ENCODE measurements at places on chromosomes 2 and 18. TPM values are rescaled to one million over a fixed set of nuclear protein-coding genes. Genes with fewer than 3 reads are reported as not detected.
A peak's percentile ranks its signal among the peaks of the same experiment; 100 is the strongest.

DNA sequence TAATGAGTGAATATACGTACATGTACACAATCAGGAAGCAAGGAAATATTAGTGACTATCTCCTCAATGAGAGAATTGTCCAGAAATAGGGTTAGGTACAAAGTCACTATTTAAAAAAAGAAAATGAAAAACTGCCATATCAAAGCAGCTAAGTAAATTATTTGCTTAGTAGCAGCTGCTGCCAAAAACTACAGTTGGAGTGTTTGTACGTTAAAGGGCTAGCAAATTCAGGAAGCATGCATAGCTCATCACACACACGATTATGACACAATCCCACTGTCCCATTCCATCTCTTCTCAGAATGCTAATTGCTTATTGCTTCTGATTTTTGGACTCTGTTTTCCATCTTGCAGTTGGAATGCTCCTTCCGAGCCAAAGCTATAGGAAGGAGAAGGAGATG, 2012.5 kb upstream of the LRRTM1 start:
- H3K36me3 ChIP-seq, result no peaks in the 10 kb centered on the region
- H3K4me3 ChIP-seq, result no peak overlapping the region
- H3K27ac ChIP-seq, result peak overlapping the region; percentile 38
- peak; percentile 50 for DNase-seq
- H3K27me3 ChIP-seq, result no peaks in the 10 kb centered on the region
- H3K4me1 ChIP-seq, result no peaks in the 10 kb centered on the region

GRCh38 chr18:5309888-5310470, 14.5 kb upstream of the ZBTB14 start:
- no peak for DNase-seq
- H3K27ac ChIP-seq, result no peak overlapping the region
- no peak overlapping the region for H3K4me3 ChIP-seq
- H3K27me3 ChIP-seq, result no peaks in the 10 kb centered on the region

DNA sequence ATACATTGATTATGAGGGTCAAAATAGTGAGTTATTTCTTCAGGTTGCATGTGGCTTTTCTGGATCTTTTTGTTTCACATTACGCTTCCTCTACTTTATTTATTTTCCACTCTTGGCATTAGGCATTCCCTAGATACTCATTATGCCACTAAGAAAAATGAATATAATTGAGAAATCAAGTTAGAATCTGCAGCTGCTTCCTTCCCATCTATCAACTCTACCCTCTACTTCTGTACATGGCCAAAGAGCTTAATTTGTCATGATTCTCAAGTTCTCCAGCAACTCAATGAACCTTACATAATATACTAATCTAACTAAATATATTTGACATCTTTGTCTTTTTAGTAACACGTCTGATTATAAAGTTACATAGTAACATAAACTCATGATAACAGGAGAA, 598.1 kb upstream of the LRRTM4 start:
- H3K4me1 ChIP-seq, result no peaks in the 10 kb centered on the region
- no peaks in the 10 kb centered on the region for H3K36me3 ChIP-seq
- H3K4me3 ChIP-seq, result no peak overlapping the region

DNA sequence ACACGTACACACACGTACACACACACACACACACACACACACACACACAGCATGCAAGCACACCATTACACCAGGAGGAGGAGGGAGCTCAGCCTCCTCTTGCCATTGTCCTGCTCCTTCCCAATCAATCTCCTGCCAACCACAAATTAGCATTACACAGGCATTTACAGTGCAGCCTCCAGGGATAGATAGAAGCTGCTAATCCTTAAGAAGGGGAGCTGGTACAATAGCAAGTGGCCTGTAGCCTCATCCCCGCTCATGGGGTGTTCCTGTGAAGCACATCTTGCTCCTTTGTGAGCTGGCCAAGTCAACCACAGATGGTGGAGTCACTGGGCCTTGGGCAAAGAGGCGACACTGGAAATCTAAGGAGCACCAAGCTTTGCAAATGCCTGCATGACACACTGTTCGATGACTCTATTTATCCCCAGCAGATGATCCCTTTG, 110.3 kb upstream of the PKDCC start:
- H3K4me3 ChIP-seq, result no peak overlapping the region
- no peak overlapping the region for H3K27ac ChIP-seq
- no peak for DNase-seq

DNA sequence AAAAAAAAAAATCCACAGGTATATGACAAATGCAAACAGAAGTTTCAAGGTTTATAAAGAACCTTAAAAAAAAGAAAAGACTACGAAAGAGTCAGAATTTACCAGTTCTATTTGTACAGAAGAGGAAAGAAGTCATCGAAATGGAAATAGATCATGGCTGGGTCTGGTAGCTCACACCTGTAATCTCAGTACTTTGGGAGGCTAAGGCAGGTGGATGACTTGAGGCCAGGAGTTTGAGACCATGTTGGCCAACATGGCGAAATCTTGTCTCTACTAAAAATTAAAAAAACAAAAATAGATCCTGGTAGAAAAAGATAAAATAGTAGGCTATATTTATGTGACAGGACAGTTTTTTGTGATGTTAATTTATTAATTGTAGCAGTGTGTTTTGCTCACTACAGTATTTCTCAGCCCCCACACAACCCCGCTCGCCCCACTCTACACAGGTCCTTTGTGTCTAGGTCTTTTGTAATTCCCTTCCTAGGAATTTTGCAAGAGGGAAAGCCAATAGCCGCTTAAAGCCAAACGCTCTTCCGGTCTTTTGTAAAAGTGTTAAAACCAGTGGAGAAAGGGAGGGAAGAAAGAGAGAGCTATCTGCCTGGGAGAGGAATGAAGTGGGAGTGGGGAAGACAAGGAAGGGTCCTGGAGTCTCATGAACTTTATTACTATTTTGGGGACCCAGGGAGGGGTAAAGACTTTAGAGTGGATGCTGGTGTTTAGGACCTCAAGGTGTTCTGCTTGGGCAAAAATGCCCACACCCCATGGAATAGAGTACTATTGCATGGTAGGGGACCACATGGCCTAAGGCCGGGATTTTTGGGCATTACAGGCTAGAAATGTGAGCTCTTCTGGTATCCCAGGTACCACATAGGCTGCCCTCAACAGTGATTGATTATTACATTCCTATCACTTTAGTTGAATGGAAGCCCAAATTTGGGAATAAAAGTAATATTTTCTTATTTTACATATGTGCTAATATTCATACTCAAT, 59.4 kb upstream of the XPO1 start:
- DNase-seq, result no peak
- no peaks in the 10 kb centered on the region for H3K36me3 ChIP-seq
- no peaks in the 10 kb centered on the region for H3K27me3 ChIP-seq
- no peak overlapping the region for H3K27ac ChIP-seq
- no peaks in the 10 kb centered on the region for H3K4me1 ChIP-seq

DNA sequence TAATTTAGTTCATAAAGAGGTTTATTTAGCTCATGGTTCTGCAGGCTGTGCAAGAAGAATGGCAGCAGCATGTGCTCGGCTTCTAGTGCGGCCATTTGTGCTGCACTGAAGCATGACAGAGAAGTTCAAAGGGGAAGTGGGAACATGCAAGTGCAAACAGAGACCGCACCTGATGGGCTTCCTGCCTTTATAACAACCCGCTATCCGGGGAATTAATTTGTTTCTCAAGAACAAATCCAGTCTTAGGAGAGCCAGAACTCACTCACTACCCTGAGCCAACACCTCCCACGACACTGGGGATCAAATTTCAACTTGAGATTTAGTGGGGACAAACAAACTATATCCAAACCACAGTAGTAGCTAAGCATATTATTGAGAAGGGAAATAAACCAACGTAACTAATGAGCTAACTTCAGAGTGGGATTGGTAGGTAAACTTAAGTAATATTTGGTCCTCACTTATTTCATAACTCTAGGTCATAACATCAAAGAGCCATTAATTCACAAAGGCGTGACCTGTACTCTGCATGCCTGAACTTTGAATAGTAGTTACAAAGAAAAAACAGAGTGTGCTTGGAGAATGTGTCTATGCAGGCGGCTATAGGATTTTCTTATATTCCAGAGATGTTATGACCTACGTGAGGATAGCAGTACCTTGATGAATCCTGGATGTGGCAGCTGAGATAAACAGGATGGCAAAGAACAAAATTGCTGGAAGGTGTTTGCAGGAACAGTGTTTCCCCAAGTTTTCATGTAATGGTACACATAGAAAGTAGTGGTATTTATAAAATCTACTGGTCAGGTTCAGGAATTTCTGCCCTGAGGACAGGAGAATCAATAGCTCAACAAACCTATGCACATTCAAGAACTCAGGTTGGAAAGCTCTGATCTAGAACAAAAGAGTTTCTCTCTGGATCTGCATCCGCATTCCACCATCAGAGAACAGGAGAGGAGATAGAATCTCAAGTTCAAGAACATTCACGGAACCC, 845.9 kb upstream of the ID2 start:
- no peak for DNase-seq
- H3K4me1 ChIP-seq, result no peaks in the 10 kb centered on the region
- H3K27ac ChIP-seq, result no peak overlapping the region
- no peaks in the 10 kb centered on the region for H3K27me3 ChIP-seq
- H3K4me3 ChIP-seq, result no peak overlapping the region
- H3K36me3 ChIP-seq, result no peaks in the 10 kb centered on the region

- no peak overlapping the region for H3K4me3 ChIP-seq
- H3K27me3 ChIP-seq, result no peaks in the 10 kb centered on the region
- H3K27ac ChIP-seq, result no peak overlapping the region
- no peak for DNase-seq
Measured at GRCh38 chr2:201600906-201601305, 42.4 kb downstream of the TMEM237 start.

DNA sequence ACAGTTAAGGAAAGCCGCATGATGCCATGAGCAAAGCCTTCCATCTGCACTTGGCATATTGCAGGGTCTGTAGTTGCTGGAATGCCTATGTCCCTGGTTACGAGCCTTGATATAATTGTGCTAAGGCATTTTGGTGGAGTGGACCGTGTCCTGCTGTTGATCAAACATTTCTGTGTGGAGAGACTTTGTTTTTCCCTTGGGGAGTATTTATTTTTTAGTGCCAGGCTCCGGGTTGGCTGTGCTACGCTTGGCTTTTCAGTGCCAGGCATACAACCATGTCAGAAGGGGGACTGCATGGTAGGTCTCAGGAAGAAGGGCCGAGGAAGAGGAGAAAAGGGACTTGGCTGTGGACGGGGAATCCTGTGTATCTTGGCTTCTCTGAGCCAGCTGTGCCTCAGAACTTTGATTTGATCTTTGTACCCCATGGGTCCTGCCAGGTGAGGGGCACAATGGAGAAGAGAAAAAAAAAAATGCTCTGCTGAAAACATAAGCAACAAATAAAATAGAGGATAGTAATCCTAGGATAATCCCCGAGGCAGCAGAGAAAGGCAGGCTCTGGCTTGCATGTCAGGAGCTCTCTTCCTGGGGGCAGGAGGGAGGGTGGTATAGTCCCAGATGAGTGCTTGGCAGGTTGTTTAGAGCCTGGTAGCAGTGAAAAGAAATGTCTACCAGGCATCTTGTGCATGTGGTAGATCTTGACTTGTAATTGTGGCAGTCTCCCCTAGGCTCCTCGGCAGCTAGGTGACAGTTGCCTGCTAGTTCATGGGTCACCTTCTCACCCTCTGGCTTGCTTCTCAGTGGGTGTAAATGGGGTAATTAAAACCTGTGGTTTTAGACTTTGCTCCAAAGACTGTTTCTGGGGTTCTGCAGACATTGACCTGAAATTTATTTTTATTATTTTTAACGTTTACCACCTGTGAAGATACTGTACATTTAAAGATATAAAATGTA, 233.0 kb downstream of the NEDD4L start:
- no peak overlapping the region for H3K27ac ChIP-seq
- no peak for DNase-seq
- H3K36me3 ChIP-seq, result no peaks in the 10 kb centered on the region
- H3K4me3 ChIP-seq, result no peak overlapping the region
- H3K27me3 ChIP-seq, result no peaks in the 10 kb centered on the region
- H3K4me1 ChIP-seq, result no peaks in the 10 kb centered on the region

- no peak for DNase-seq
- no peaks in the 10 kb centered on the region for H3K36me3 ChIP-seq
- no peak overlapping the region for H3K27ac ChIP-seq
- no peaks in the 10 kb centered on the region for H3K4me1 ChIP-seq
- H3K4me3 ChIP-seq, result no peak overlapping the region
- no peaks in the 10 kb centered on the region for H3K27me3 ChIP-seq
Measured at GRCh38 chr18:8661754-8662559, 43.4 kb upstream of the MTCL1 start.

GRCh38 chr2:219109471-219109870, 48.8 kb upstream of the IHH start:
- H3K4me1 ChIP-seq, result no peaks in the 10 kb centered on the region
- no peak overlapping the region for H3K4me3 ChIP-seq
- no peak for DNase-seq
- H3K27me3 ChIP-seq, result no peaks in the 10 kb centered on the region
- no peak overlapping the region for H3K27ac ChIP-seq
- no peaks in the 10 kb centered on the region for H3K36me3 ChIP-seq

DNA sequence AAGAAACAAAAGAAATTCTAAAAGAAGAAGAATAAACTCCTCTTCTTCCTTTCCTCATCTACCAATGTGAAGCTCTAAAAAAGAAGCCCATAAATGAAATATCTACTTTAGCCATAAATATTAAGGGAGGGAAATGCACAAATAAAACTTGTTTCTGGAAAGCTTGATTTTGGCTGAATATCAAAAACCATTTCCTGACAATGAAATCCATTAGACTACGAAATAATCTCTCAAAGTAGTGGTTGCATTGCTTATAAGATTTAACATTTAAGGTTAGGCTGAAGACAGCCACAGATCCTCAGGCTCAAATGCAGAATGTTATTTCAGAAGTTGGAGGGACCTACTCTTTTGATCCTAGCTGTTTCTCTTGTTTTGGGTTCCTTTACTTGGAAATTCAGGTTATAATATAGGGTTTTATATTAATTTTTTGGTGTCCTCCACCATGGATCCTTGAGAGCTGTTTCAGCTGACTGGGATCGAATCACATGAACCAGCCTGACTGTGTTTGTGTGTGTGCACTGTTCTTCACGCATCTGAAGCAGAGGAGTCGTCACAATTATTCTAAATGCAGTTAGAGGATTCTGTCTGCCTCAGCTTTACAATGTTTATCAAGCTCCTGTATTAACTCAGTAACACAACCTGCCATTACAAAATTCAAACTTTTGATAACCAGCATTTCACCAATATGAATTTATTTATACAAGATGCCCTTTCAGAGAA, 474.8 kb downstream of the ARHGAP15 start:
- no peaks in the 10 kb centered on the region for H3K27me3 ChIP-seq
- H3K27ac ChIP-seq, result no peak overlapping the region
- H3K4me3 ChIP-seq, result no peak overlapping the region
- H3K36me3 ChIP-seq, result no peaks in the 10 kb centered on the region

- H3K27ac ChIP-seq, result no peak overlapping the region
- no peaks in the 10 kb centered on the region for H3K27me3 ChIP-seq
- no peak overlapping the region for H3K4me3 ChIP-seq
- no peaks in the 10 kb centered on the region for H3K36me3 ChIP-seq
- H3K4me1 ChIP-seq, result no peaks in the 10 kb centered on the region
Measured at GRCh38 chr2:201983174-201983573, 50.5 kb upstream of the FZD7 start.

GRCh38 chr2:170324640-170325046, 146.7 kb downstream of the MYO3B start:
- no peak overlapping the region for H3K27ac ChIP-seq
- H3K4me1 ChIP-seq, result no peaks in the 10 kb centered on the region
- DNase-seq, result no peak

GRCh38 chr2:127356531-127356930, 31.2 kb downstream of the MAP3K2 start:
- no peaks in the 10 kb centered on the region for H3K36me3 ChIP-seq
- H3K27ac ChIP-seq, result no peak overlapping the region

Gene RETREG2
- total RNA-seq, result 57.2 TPM

Gene CRYBA2
- not detected for total RNA-seq

Gene CDKL4
- total RNA-seq, result not detected

Gene BOLL
- total RNA-seq, result not detected

Gene CNGA3
- total RNA-seq, result not detected

Gene NEB
- 1.4 TPM for total RNA-seq

All from right lobe of liver (tissue), 6 donors.